ENCODE measurements at places on chromosomes 7 and 10. TPM values are rescaled to one million over a fixed set of nuclear protein-coding genes. Genes with fewer than 3 reads are reported as not detected.

Gene CPVL
- 0.23 TPM for total RNA-seq

Gene BTBD16
- total RNA-seq = 0.15 TPM

Gene TPK1
- 1.2 TPM for total RNA-seq

Gene TAC1
- total RNA-seq = not detected

Gene RELN
- total RNA-seq = not detected

Gene C7orf33
- not detected for total RNA-seq

Gene ATRNL1
- not detected for total RNA-seq

Gene CAV2
- total RNA-seq = 256 TPM

Gene DPP6
- not detected for total RNA-seq

Gene HGF
- 0.04 TPM for total RNA-seq

Gene PIK3AP1
- total RNA-seq = 0.04 TPM

Gene SYCE1
- 0.42 TPM for total RNA-seq

Gene SPDYE11
- total RNA-seq = not detected

Gene CPA4
- total RNA-seq = 10.8 TPM

Gene ATAD1
- total RNA-seq = 27.8 TPM

Gene KAZALD1
- total RNA-seq = 0.23 TPM

Gene FOXK1
- total RNA-seq = 21.0 TPM

Gene GTPBP10
- total RNA-seq = 12.5 TPM

Gene TMEM254
- total RNA-seq = 31.2 TPM

Gene FMC1
- total RNA-seq = 14.5 TPM

Gene CYP3A4
- total RNA-seq = not detected

Gene TMEM120A
- 23.3 TPM for total RNA-seq

Gene C10orf105
- total RNA-seq = not detected

Gene CAMK2B
- total RNA-seq = 0.04 TPM

Gene AGFG2
- total RNA-seq = 4.5 TPM

All from hair follicular keratinocyte (primary cell).